ENCODE measurements at places on chromosomes 4 and X. TPM values are rescaled to one million over a fixed set of nuclear protein-coding genes. Genes with fewer than 3 reads are reported as not detected.

GIMD1 gene
- not detected for total RNA-seq

SNCA gene
- 2.0 TPM for total RNA-seq

DRD5 gene
- total RNA-seq, result not detected

MAGEE1 gene
- total RNA-seq, result 1.9 TPM
